ENCODE measurements at places on chromosomes 6 and 20. TPM values are rescaled to one million over a fixed set of nuclear protein-coding genes. Genes with fewer than 3 reads are reported as not detected.

Gene COL10A1
- total RNA-seq, result not detected

Gene DPPA5
- not detected for total RNA-seq

DNA sequence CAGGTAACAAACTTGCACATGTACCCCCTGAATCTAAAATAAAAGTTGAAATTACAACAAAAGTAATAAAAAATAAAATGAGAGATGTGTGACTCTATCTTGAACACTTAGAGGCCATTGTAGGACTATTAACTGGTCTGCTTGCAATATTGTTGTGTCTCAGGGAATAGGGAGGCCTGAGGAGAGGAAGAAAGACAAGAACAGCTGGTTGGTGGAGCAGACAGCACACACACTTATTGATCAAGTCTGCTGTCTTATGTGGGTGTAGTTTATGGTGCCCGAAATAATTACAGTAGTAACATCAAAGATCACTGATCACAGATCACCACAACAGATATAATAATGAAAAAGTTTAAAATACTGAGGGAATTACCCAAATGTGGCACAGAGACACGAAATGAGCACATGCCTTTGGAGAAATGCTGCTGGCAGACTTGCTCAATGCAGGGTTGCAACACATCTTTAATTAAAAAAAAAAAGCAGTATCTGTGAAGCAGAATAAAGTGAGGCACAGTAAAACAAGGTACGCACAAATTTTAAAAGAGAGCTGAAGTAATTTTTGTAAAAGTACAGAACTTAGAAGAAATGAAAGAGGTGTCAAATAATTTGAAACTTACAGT, 110.1 kb upstream of the HDAC2 start:
- DNase-seq, result no peak

GRCh38 chr6:73655341-73655917, 1.6 kb upstream of the SLC17A5 start:
- DNase-seq, result no peak

Gene DEFB127
- total RNA-seq, result not detected

DNA sequence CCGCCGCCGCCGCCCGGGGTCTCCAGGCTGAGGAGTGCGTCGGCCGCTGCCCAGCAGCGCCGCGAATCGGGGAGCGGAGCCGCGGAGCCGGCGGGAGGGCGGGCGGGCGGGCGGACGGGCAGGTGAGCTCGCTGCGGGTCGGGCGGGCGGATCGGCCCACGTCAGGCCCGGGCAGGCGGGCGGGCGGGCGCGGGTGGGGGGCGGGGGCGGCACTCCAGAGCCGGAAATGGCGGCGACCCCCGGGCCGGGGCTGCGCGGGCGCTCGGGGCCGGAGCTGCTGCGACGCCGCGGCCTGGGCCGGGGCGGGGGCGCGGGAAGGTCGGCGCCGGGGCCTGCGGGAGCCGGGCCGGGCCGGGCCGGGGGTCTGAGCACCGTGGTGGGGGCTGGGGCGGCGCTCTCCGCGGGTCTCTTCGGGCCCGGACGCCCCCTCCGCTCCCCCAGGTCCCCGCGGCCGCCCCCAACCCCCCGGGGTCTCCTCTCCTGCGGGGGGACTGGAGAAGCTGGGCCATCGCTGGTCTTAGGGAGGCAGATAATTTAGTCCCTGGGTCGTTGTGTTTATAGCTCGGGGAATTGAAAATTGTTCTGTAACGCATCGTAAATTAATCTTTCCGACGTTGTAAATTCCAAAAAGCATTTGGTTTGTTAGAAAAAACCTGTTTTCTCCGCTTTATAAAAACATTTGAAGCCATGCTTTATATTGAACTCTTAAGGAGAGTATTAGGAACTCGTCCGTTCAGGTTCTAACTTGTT, 451 bp downstream of the DNAJC5 start:
- DNase-seq, result no peak

GRCh38 chr6:77986380-77987034, 333.7 kb downstream of the MEI4 start:
- DNase-seq, result no peak

Gene CLIC1
- 617 TPM for total RNA-seq

Gene HLA-G
- 4.6 TPM for total RNA-seq

Gene PRND
- not detected for total RNA-seq

Gene MLIP
- not detected for total RNA-seq
